Prostate gland (tissue), 2 donors: ENCODE measurements at places on chromosomes 5 and 9.

DNA sequence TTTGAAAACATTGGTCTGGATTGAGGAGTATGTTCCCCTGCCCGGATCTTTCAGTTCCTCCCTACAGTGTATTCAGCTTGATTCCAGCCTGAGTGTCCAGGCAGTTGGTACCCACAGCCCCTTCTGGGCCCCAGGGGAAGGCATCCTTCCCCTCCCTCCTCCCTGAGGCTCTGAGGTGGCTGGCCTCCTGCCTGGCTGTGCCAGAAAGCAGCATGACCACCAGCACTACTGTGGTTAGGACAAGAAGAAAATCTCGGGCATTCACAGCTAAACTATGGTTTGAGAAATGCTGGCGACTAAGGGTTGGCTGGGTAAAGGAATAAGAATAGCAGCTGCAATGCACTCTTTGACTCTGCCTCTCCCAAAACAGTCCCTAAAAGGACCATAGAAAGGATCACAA is 84.6 kb upstream of the LIFR start:
- DNase-seq, result no peak

DNA sequence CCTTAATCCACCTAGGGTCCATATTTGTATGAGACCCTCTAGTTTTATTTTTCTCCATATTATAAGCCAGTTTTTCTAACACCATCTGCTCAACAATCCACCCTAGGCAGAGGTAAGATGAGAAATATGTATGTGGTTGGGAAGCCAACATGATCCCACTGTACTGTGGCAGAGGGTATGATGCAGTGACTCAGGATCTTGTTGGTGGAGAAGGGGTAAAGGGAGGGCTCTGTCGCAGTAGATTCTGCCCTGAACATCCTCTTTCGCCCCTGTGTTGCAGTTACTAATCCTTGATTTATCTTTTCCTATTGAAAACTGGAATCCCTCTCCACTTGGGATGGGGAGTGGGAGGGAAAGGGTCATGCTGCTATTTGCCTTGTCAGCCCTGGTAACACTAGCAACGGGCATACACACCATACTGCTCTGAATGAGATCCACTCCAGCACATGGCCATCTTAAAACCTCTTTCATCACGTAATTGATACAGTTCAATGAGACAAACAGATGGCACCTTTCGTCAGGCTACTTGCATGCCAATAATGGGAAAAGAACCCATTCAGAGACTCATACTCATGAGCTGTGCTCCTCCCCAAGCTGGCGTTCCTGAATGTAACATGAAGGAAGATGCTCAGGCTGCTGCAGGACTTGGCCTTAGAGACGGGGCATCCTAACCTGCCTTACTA is 63.0 kb downstream of the ADAMTS12 start:
- DNase-seq, result no peak

- peak; percentile 21 for DNase-seq
These were observed 745.6 kb upstream of the ZNF608 start for GRCh38 chr5:125491986-125492492.

GRCh38 chr5:59180515-59180914 is 597.6 kb downstream of the RAB3C start:
- no peak for DNase-seq

- no peak for DNase-seq
These were observed 40.0 kb downstream of the LURAP1L start for GRCh38 chr9:12814877-12815237.

GRCh38 chr9:133057006-133057405 is 4.8 kb upstream of the CEL start:
- no peak for DNase-seq

DNA sequence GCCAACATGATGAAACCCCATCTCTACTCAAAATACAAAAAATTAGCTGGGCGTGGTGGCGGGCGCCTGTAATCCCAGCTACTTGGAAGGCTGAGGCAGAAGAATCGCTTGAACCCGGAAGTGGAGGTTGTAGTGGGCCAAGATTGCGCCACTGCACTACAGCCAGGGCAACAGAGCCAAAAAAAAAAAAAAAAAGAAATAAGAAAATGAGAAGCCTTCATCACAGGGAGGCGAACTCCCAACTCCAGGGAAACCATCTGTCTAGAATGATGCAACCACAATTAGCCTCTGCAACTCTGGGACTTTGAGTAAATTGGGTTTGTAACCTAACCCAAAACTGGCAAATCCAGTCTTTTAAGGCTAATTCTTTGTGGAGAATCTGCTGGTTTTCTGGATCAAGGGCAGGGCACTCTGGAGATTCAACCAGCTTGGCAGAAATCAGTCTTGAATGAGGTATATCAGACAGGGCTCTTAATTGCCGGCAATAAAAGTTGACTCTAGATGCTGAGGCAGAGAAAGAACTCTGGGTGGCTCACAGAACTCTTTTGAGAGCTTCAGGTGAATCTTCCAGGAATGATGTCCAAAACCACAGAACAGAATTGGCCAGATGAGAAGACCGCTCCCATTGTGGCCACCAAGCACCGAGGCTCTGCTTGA is 9.9 kb downstream of the S100Z start:
- no peak for DNase-seq

DNA sequence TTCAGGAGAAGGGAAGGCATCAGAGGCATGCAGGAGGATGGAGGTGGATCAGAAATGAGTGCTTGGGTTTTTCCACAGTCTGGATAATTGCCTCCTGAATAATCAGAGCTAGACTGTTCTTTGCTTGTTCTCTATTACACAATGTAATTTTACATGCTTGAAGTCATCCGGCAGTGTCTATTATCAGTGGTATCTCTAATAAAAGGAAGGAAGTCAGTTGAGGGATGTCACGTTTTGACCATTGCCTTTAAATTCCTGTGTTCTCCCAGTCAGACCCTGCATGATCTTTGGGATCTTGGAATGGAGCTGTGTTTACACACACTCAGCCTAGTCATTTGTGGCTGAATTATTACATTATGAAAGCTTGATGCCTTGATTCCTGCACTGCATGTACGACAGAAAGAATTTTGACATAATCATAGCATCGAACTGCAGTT is 91.0 kb downstream of the PDE8B start:
- DNase-seq, result no peak

- DNase-seq, result no peak
These were observed 337.7 kb downstream of the FBXL7 start for GRCh38 chr5:15837551-15838289.

GRCh38 chr5:69074664-69075521 is 18.9 kb upstream of the SLC30A5 start:
- DNase-seq, result no peak

DNA sequence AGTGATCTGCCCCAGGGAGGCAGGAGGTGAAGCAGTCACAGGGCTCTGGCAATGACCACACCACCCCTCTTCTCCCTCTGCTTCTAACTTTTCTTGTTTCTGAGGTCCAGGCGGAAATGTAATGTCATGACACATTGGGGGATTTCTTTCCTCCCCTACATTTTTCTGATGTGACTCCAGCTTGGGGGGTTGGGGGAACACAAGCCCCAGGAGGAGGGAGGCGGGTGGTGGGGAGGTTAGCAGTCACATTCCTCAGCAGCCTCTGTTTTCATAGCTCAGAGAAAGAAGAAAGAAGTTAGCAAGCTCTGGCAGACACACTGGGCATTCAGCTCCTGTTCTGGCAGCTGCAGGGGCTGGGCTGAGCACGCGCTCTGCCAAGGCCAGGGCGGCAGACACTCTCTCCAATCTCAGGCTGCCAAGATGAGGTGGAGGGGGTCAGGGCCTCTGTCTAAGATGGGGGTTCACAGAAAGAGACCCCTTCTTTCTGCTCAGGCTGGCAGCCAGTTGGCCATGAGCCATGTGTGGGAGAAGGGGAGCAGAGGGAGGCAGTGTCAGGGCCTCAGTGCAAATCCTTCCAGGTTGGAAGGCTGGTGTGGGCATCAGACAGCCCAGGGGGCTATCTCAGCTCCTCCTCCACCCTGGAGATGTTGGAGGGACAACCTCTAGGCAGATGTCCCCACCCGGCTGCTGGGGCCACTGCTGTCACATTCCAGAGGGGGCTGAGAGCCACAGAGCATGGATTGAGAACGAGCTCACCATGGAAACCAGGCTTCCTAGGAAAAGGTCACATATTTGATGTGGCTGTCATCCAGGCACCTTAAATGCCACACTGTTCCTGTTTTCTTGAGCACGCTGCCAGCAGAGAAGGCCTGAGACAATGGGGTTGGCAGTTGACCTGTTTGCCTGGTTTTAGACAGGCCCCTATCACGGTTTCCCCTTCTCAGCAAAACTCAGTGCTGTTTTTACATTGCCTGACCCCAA is 20.1 kb upstream of the PFDN1 start:
- DNase-seq, result peak; percentile 93

GRCh38 chr9:114472765-114473446 is 32.4 kb downstream of the WHRN start:
- DNase-seq, result peak; percentile 49

DNA sequence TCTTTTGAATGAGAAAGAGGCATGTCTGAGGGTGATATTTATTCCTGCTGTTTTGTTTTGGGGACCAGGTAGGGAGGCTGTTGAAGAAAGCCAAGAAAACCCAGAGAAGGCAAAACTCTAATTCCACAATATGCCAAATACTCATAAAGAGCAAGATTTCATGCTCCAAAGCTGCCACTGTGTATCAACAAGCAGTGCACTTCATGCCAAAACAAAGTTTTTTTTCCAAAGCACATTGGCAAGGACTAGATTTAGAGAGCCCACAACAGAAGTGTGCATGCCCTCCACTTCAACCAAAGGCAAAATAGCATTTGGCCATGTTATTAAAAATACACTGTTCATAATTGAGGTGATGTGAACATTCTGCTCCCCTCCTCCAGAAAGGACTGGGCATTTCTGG is 229.9 kb downstream of the EBF1 start:
- DNase-seq, result no peak

- DNase-seq, result no peak
These were observed 96.3 kb downstream of the ATPSCKMT start for GRCh38 chr5:10153394-10153793.

DNA sequence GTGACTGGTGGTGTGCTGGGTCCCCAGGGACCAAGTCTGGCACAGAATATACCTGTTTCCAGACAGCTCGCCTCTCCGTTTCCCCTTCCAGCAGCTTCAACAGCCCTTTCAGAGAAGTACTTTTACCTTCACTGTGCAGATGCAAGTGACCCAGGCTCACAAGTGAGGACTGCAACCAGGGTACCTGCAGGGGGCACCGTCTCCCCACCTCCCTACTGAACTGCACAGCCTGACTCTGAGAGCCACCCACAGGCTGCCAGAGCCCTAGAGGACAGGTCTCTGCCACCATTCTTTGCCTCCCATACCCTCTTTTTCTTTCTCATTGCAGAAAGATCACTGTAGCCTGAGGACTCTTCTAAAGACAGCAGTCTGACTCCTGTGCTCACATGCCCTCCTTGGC is 15.4 kb downstream of the IL9 start:
- no peak for DNase-seq

GRCh38 chr9:101139082-101139481 is 110.6 kb downstream of the PLPPR1 start:
- no peak for DNase-seq
